ENCODE measurements at places on chromosomes 1 and 21.

DNA sequence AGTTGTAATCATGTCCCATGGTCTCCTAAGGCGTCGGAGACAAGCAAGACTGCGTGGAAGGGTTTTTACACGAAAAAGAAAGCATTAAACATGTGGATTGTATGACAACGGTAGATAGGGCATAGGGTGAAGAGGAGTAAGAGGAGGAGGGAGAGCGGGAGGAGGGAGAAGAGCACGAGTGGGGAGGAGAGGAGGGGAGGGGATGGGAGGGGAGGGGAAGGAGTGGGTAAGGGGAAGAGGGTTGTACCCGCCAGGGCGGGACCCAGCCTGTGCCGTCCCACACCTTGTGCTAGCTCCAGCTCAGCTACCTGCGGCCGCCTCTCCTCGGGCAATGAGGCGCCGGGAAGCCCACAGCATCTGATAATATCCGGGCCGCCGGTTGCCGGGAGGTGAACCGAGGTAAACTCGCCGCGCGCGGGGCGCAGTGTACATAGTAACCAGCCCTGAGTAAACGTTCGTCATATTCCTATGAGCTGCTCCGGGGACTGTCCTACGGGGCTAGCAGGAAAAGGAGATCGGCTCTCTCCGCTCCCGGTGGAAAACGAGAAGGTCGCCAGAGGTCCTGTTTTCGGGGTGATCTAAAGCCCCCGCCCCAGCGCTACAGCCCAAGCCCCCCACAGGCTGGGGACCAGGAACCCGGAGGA, 449 bp upstream of the RCAN3 start:
- DNase-seq = peak; percentile 77

GRCh38 chr21:35885942-35886541, 174.3 kb downstream of the SETD4 start:
- no peak for DNase-seq

DNA sequence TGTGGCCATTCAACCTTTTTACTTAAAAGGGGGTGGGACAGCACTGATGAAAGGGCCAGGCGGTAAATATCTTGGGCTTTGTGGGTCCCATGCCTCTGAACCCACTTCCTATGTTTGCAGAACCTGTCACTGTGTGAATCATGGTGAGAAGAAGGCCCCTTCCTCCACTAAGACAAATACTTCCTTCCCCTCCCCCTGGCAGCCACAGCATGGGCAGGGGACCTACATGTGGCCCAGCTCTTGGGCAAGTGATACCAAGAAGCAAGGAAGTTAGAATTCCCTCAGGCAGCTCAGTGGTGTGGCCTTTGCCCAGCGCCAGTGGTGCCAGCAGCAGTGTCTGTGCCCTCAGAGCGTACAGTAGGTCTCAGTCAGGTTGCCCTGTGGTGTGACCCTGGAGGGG, 168.6 kb downstream of the TRIM33 start:
- no peak for DNase-seq

DNA sequence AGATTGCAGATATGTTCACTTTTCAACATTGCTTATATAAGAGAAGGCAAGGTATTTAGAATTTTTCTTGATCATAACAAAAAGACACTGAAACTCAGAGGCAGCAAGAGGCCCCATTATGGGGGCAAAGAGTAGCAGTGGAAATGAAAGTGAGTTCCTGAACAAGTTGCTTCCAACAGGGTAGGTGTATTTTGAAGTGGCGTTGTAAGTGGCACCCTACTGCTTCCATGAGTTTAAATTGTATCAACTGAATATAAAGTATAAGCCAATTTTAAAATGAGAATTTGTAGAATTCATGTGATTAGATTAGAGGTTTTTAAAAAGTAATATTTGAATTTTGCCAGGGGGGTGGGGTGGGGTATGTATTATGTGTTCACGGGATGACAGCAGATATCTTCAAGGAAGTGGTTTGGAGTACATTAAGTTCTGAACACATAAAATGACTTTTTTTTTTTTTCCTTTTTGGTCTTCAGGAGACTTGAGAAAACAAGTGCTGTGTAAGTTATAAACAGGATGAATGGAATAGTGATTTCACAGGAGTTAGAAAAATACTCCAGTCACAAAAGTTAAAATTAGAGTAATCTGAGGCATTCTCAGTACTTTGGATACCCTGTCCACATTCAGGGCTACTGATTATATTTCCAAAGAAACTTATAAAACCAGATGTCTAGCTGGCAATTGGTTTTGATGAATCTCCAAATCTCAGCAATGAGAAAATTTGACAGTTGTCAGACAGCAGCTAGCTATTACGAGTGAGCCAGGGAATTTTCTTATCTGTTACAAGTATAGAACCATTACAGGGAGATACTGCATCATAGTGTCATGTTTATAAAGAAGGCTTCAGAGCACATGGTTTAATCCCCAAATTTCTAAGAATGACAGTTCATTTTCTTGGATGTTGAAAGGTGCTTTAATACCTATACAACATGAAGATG, 182.0 kb downstream of the ST6GALNAC3 start:
- no peak for DNase-seq

- no peak for DNase-seq
These were observed 7.5 kb upstream of the PUM1 start for GRCh38 chr1:31073044-31073443.

- DNase-seq = no peak
These were observed 3.1 kb upstream of the HUNK start for GRCh38 chr21:31869750-31870149.

DNA sequence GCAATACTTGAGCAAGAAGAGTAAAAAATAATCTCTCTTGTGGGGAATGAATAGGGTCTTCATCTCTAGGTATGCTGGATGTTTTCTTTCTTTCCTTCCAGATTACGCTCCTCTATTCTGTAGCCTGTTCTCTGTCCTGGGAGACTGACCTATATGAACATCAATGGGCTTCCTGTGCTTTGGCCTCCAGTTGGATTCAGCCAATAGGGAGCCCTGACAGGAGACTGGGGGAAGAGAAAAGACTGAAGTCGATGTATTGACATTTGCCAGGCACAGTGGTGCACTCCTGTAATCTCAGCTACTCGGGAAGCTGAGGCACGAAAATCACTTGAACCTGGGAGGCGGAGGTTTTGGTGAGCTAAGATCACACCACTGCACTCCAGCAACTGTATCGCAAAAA, 17.6 kb downstream of the SEMA6C start:
- no peak for DNase-seq

DNA sequence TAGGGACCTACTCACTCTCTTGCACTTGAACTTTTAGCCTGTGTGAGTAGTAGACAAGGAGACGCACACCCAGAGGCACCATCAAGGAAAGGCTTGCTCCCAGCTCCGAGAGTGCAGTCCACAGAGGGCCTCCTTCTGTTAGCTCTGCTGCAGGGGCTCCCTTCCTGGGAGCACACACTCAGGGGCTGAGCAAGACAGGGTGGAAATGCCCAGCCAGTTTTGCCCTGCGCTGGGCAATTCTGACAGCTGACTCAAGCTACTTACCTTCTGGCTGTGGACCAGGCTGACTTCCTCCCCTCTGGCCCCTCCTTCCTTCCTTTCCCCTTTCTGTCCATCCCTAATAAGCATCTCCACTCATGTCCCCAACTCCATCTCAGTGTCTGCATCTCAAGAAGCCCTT, 449.1 kb downstream of the PTPRU start:
- no peak for DNase-seq

GRCh38 chr1:25590096-25590824, 26.3 kb upstream of the MAN1C1 start:
- peak; percentile 81 for DNase-seq

DNA sequence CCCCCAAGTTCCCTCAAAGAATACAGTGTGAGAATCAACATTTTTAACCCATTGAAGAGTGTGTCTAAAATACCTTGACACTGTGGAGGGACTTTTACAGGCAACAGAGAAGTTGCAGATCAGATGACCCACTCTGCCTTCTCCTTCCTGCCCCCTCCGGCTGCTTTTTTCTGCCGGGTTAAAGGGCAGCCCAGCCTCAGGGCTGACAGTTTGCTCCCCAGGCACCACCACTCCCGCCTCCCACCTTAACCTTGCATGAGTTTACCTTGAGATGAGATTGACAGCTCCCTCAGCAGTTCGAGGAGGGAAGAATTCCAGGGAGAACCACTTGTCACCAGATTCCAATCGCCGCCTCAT, 3.2 kb downstream of the MTHFR start:
- no peak for DNase-seq
